ENCODE measurements at places on chromosomes 11 and 22. TPM values are rescaled to one million over a fixed set of nuclear protein-coding genes. Genes with fewer than 3 reads are reported as not detected.

Gene BET1L
- 11.9 TPM for total RNA-seq

Gene SSTR3
- total RNA-seq, result not detected

Gene SHANK2
- total RNA-seq, result 0.40 TPM

Gene UBQLN3
- not detected for total RNA-seq

Gene CFAP300
- not detected for total RNA-seq

Gene RIC3
- total RNA-seq, result 6.0 TPM

Gene TP53AIP1
- not detected for total RNA-seq

Gene DDX25
- total RNA-seq, result not detected

Gene C11orf54
- 71.0 TPM for total RNA-seq

Gene PHF5A
- 38.6 TPM for total RNA-seq

Gene SYT7
- 1.8 TPM for total RNA-seq

Gene DBX1
- not detected for total RNA-seq

Gene SORL1
- total RNA-seq, result 2.7 TPM

Gene GPHA2
- total RNA-seq, result not detected

Gene CRYBB1
- not detected for total RNA-seq

Gene MICAL2
- 24.7 TPM for total RNA-seq

Gene PATE4
- total RNA-seq, result not detected

Gene OR51B4
- not detected for total RNA-seq

Gene SCGB1A1
- total RNA-seq, result not detected

Gene OR52N4
- total RNA-seq, result not detected

Gene CEP164
- 3.4 TPM for total RNA-seq

Gene CSNK2A3
- 0.68 TPM for total RNA-seq

Gene HMOX1
- 12.1 TPM for total RNA-seq

Gene TMEM225
- total RNA-seq, result not detected

Gene NCAPD3
- 3.6 TPM for total RNA-seq

Gene LRP4
- total RNA-seq, result 3.9 TPM

Gene TSPAN32
- not detected for total RNA-seq

All from gastrocnemius medialis (tissue), 4 donors.